ENCODE measurements at places on chromosomes 1 and 21. TPM values are rescaled to one million over a fixed set of nuclear protein-coding genes. Genes with fewer than 3 reads are reported as not detected.

- peaks cover 1% of the 10 kb centered on the region for H3K4me1 ChIP-seq
- no peaks in the 10 kb centered on the region for H3K27me3 ChIP-seq
- H3K4me3 ChIP-seq: no peak overlapping the region
- DNase-seq: no peak
- no peaks in the 10 kb centered on the region for H3K36me3 ChIP-seq
- H3K27ac ChIP-seq: no peak overlapping the region
Measured at GRCh38 chr1:12372180-12372579, 142.3 kb downstream of the VPS13D start.

DNA sequence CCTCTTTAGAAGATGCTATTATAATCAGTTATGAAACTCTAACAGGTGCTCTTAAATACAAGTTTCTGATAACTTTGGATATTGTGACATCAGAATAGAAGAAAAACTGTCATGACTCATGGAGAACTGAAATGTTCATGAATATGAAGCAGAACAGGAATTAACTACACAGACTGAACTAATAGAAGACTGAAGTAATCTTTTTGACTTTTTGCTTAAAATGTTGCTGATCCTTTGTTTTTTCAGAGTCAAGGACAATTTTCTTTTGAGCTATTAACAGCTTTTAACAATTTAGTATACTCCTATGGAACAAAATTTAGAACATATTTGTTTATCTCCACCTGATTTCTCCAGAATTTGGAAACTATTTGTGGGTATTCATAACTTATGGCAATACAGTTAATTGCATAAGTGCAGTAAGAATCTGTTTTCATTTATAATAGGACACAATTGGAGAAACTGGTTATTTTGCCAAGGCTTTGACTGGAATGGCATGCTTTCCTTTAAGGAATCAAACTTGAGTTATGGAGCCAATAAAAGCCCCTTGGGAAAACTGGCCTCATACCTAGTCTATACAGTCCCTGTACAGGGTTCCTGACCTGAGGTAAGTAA is 18.7 kb upstream of the PLA2G5 start:
- no peak overlapping the region for H3K27ac ChIP-seq
- peaks cover 4% of the 10 kb centered on the region for H3K4me1 ChIP-seq
- DNase-seq: no peak

DNA sequence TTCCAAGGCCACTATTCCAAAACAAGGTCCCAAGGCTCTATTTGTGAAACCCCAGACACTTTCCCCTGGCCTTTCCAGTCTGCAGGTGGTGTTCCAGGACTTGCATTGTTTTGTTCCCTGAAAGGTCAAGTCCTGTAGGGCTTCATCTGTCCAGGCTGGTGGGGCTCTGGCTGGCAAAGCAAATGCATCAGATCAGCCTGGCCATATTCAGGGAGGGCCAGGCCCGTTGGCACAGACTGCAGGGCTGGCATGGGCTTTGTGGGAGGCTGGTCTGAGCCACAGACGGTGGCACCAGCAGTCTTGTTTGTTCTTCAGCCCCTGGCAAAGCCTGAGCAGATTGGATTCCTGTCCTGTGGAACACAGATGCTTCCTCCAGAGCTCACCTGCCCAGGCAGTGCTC is 93.0 kb downstream of the SPATA46 start:
- no peak overlapping the region for H3K4me3 ChIP-seq
- no peaks in the 10 kb centered on the region for H3K4me1 ChIP-seq
- no peaks in the 10 kb centered on the region for H3K36me3 ChIP-seq

FCRLA gene
- total RNA-seq: not detected

OPRD1 gene
- total RNA-seq: 0.02 TPM

GRCh38 chr1:55386456-55386855 is 171.3 kb upstream of the USP24 start:
- H3K27ac ChIP-seq: no peak overlapping the region
- H3K4me3 ChIP-seq: no peak overlapping the region
- no peaks in the 10 kb centered on the region for H3K27me3 ChIP-seq
- no peaks in the 10 kb centered on the region for H3K36me3 ChIP-seq
- no peaks in the 10 kb centered on the region for H3K4me1 ChIP-seq

RBM11 gene
- 7.6 TPM for total RNA-seq

- H3K4me3 ChIP-seq: no peak overlapping the region
- no peak overlapping the region for H3K27ac ChIP-seq
- no peaks in the 10 kb centered on the region for H3K27me3 ChIP-seq
Measured at GRCh38 chr21:28339403-28339802, 653.3 kb downstream of the LTN1 start.

GRCh38 chr1:216310776-216311175 is 112.5 kb downstream of the USH2A start:
- H3K4me1 ChIP-seq: no peaks in the 10 kb centered on the region
- H3K36me3 ChIP-seq: no peaks in the 10 kb centered on the region
- DNase-seq: no peak
- H3K27ac ChIP-seq: no peak overlapping the region

TSSK3 gene
- 4.0 TPM for total RNA-seq

SH2D5 gene
- 1.3 TPM for total RNA-seq

DNA sequence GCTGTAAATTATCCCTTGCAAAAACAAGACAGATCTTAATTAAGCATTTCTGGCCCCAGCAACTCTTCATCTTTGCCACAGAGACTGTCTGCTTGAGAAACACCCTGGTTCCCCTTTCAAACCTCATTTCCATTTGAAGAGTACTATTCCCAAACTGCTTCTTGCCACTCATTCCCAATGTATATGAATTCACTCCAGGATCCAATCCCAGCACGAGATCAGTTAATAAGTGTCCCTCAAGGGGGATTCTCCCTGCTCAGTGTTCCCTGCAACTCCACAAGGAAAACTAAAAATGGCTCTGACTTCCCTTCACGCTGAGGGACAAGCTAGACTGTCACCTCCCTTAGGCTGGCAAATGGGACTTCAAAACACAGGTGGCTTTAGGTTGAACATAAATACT is 173.2 kb downstream of the SIPA1L2 start:
- no peak for DNase-seq
- no peak overlapping the region for H3K27ac ChIP-seq
- H3K36me3 ChIP-seq: no peaks in the 10 kb centered on the region
- no peaks in the 10 kb centered on the region for H3K27me3 ChIP-seq

All from ovary (tissue), 10 donors.